Regular cardiac myocyte (primary cell): ENCODE measurements at places on chromosomes 3 and 15. TPM values are rescaled to one million over a fixed set of nuclear protein-coding genes. Genes with fewer than 3 reads are reported as not detected.

The SLC6A1 gene
- under 0.01 TPM in 1 of 2 replicates, not detected in the other for total RNA-seq

The KIAA1143 gene
- 16.9 and 22.0 TPM in 2 replicates for total RNA-seq

The SSUH2 gene
- total RNA-seq = not detected in 2 replicates

The UNC13C gene
- total RNA-seq = not detected in 2 replicates

The CFAP20DC gene
- 2.0 and 4.4 TPM in 2 replicates for total RNA-seq

The GPR62 gene
- total RNA-seq = under 0.01 TPM in 1 of 2 replicates, not detected in the other

The FAM81A gene
- total RNA-seq = 0.28 and 0.38 TPM in 2 replicates

The CPOX gene
- 50.6 and 62.9 TPM in 2 replicates for total RNA-seq

The SRGAP3 gene
- 2.5 and 9.3 TPM in 2 replicates for total RNA-seq

The PYGO1 gene
- total RNA-seq = 3.8 and 8.7 TPM in 2 replicates

The GOLGA8K gene
- 0.28 TPM in 1 of 2 replicates, not detected in the other for total RNA-seq

The ZNF860 gene
- 0.19 and 0.85 TPM in 2 replicates for total RNA-seq

The GOLGA8J gene
- total RNA-seq = 0.28 TPM in 1 of 2 replicates, not detected in the other

The LRRC31 gene
- not detected in 2 replicates for total RNA-seq

The TEX55 gene
- total RNA-seq = not detected in 2 replicates

The P2RY12 gene
- 0.28 TPM in 1 of 2 replicates, not detected in the other for total RNA-seq

The GABRR3 gene
- total RNA-seq = not detected in 2 replicates

The GOLGA6L4 gene
- total RNA-seq = 0.19 and 1.1 TPM in 2 replicates
